NCI-H526 treated with DMSO at 0.1 percent for 48 hours (cell line): ENCODE measurements at places on chromosomes 16 and 17.

DNA sequence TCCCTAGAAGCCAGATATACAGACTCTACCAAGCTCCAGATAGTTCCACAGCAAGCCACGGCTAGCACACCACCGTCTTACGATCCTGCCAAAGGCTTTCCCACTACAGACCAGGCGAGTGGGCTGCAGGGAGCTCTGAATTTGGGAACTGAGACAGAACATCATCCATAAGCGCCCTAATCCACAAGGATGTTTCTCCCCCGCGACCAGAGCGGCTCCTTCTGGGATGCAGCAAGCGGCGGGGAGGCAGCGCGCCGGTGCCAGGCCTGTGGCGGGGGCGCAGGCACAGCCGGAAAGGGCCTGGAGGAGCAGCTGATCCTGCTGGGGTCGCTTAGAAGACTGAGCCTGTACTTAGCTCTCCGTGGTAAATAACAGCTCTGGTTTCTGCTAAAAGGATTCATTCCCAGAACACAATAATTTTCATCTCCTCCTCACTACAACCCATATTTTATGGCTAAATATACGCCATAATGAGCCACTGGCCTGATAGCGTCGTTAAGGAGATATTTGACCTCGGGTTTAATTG, 16.2 kb upstream of the FOXF1 start:
- DNase-seq: no peak

DNA sequence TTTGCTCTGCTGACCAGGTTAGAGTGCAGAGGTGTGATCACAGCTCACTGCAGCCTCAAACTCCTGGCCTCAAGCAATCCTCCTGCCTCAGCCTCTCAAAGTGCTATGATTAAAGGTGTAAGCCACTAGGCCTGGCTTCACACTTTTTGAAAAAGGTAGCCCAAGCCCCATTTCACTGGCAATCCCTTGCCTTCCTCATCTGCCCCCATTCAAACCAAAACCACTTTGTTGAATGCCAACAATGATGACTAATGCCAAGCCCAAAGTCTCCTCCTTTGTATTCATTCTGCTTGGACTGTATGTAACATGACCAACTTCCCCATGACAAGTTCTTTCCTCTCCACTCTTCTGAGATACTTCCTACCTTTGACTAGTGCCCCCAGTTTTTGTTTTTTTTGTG, 33.1 kb downstream of the N4BP1 start:
- DNase-seq: no peak

DNA sequence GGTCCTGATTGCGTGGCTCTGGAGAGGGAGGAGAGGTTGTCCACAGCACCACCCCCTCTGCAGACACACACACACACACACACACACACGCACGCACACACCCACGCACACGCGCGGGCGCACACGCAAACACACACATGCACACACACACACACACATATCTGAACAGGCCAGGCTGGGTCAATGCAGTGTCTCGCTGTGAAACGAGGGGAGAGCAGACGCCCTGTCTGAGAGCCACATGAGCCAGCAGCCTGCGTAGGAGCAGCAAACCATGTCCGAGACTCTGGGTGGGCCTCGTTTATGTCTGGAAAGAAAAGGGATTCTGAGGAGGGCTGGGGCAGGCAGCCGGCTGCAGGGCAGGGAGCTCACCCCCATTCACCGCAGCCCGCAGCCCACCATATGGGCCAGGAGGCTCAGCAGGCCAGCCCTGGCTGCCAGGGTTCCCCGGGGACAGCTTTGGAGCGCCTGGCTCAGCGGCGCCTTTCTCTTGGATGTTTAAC, 93.3 kb upstream of the TNRC6C start:
- peak; percentile 28 for DNase-seq

DNA sequence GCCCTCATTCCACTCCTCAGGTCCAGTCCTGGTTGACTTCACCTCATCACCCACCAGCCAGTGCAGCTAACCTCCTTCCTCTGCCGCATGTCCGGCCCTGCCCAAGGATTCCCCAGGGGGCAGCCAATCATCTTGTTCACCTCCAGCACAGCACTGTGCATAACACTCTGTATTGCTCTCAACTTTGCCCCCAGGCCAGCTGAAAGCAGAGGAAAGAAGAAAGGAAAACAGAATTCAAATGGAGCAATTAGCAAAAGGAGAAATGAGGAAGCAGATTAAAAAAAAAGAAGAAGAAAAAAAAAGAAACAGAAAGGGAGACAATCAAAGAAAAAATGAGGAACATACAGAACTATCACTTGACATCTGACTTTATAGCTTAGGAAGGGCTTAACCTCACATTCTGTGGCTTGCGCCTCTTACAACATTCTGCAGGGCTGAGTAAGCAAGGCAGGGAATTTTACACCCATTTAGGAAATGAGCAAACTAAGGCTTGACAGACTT, 26.1 kb downstream of the GAS7 start:
- DNase-seq: no peak

DNA sequence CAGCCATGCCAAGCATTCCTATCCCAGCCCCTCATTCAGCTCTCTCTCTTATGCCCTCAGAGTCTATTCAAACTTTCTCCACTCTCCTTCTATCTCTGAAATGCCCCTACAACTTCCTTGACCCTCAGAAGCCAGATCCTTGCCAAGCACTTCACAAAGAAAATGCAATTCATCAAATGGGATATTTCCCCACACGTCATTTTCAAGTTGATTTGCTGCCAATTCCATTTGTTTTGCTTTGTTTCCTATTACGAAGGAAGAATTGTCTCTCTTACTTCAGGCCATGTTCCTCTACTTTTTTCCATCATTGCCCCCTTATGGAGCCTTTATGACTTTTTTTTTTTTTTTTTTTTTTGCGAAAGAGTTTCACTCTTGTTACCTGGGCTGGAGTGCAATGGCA, 9.2 kb upstream of the ALOX12 start:
- no peak for DNase-seq

- no peak for DNase-seq
Observed at GRCh38 chr16:51146256-51146924, 4.7 kb downstream of the SALL1 start.

GRCh38 chr17:10314329-10314728, 58.5 kb downstream of the MYH13 start:
- no peak for DNase-seq

DNA sequence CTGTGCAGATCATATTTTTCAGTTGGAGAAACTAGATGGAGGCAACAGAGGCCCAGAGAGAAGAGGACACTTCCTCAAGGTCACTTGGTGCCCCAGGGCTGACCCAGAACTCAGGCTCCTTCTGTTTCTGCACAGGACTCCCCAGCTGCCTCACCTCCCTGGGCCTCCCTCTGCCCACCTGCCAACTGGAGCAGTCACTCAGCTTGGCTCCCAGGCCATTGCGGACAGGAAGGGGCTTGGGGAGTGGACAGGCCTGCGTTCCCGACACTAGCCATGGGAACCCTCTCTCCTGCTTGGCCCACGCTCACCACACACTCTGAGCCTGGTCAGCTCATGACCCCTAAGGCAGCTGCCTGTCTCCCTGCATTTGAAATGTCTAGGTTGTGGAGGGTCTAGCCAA, 78.1 kb upstream of the BRD7 start:
- no peak for DNase-seq

- peak; percentile 52 for DNase-seq
Observed at GRCh38 chr17:75289832-75290337, 652 bp upstream of the SLC25A19 start.

GRCh38 chr17:57331423-57331822, 75.1 kb downstream of the MSI2 start:
- DNase-seq: no peak

DNA sequence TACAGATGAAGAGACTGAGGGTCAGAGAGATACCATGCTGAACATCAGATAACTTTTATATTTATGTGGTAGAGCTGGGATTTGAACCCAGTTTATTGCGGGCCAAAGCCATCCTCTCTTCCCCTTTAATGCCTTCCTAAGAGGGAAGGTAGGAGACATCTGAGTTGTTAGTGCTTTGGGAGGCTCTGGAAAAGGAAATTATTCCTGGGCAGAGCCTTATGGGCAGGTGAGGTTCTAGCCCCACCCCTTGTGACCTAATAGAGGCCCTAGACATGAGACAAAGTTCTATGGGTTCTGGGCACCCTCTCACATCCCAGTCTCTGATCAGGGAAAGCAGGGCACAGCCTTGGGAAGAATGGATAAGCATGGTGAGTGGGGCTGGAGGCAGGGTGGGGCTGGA, at the start of gene C17orf50:
Gene C17orf50, plus strand, starts transcription at position 301 of the 400 bp plus-strand sequence. Its CDS starts 55 bp downstream, at position 356.
- no peak for DNase-seq

DNA sequence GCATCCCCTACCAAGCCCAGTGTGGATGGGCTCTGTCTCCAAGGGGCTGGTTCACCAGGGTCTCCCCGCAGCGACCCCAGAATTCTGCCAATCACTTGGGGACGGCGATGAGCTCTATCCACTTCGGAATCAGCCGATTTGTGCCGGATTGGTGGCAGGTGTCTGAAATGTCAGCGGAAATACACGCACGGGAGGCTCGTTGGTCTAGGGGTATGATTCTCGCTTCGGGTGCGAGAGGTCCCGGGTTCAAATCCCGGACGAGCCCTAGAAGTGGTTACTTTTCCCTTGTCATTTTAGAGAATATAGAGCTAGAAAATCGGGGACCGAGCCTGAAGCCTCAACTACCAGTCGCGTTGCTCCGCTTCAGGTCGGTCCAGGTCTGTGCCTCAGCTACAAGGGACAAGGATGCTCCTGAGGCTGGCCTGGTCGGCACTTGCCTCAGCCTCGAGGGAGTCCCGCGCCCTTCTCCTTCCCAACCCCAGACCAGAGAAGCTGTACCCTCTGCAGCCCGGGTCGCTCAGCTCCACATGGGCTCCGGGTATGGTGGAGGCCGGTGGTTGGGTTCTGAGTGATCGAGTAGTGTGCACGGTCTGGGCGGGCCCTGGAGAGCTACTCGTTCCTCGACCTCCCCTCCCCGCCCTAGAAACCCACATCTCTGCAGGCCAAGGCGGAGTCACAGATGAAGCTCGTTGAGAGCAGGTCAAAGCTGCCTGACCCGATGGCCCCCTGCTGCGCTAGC, 16.0 kb upstream of the OR1F1 start:
- no peak for DNase-seq

- DNase-seq: no peak
Observed at GRCh38 chr16:89368604-89369249, 121.6 kb downstream of the ANKRD11 start.

DNA sequence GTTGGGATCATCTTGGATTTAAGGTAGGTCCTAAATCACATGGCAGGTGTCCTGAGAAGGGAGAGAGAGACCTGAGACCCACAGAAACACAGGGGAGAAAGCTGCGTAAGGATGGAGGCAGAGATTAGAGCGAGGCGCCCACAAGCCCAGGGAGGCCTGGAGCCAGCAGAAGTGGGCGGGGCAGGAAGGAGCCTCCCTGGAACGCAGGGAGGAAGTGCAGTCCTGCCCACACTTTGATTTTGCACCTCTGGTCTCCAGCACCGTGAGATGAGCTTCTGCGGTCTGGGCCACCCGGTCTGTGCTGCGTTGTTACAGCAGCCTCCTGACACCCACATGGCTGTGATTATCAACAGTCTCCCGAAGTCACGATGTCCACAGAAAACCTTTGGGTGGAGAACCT, 6.4 kb downstream of the DNASE1L2 start:
- no peak for DNase-seq

- DNase-seq: no peak
Observed at GRCh38 chr17:47180337-47180736, 8.8 kb downstream of the CDC27 start.

GRCh38 chr17:30225919-30226553, 9.5 kb downstream of the SLC6A4 start:
- DNase-seq: no peak

DNA sequence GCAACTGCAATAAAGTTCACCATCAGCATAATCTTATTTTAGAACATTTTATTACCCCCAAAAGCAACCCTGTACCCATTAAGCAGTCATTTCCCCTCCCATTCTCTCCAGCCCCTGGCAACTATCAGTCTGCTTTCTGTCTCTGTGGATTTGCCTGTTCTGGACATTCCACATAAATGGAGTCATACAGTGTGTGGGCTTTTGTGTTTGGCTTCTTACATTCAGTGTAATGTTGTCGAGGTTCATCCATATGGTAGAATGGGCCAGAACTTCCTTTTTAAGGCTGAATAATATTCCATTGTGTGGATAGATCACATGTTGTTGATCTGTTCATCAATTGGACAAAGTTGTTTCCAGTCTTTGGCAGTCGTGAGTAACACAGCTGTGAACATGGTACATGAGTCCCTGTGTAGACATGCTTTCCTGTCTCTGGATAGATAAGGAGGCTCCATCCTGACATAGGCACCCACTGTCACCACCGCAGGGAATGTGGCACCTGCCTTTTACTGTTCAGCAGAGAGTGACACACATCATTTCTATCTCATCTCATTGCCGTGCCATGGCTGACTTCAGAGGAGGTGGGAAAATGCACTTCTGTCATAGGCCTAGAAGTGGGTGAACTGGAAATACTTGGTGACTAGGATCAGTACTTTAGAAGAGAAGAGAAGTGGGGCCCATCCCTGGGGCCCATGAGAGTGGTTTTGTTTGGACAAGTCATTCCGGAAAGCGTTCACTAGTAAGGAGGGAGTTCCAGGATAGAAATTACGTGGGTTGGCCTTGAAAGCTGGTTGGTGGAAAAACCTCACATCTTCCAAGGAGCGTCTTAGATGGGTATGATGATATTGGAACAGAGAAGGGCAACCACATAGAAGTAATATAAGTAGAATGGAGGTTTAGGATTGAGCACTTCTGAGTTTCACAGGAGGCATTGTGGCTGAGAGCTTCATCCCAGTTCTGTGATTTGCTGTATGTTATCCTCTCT, 25.8 kb downstream of the EPN2 start:
- DNase-seq: no peak

GRCh38 chr16:25366078-25366477, 108.4 kb upstream of the ZKSCAN2 start:
- no peak for DNase-seq

- no peak for DNase-seq
Observed at GRCh38 chr16:88613293-88613692, 25.1 kb upstream of the IL17C start.

DNA sequence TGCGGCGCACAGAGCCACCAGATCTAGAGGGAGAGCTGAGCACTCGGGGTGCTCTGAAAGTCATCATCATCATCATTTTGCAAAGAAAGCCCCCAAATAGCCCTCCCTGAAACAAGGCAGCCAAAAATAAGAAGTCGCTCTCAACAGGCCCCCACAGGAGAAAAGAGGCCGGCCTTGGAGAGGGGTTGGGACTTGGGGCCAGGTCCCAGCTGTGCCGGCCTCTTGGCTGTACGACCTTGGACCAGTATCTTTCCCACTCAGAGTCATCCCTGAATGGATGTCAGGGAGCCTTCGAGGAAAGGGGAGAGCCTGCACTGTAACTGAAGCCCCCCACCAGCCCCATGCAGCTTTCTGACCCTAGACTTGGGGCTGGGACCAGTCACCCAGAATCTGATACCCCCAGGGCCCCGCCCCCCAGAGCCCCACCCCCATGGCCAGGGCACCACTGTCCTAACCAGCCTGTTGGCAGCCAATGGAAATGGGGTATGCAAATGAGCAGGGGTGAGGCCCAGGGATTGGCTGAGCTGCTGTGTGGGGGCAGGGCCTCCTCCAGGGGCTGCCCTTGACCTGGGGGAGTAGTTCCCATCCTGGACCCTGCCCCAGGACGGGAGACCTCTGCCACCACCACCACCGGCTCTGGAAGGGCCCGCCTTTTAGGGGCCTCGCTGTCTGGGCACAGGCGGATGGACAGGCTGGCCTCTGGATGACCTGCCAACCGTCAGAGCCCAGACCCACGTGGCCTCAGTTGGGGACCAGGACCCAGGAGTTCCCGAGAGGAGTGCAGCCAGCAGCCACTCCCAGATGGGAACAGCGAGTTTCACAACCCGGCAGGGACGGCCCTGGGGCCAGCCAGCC, 15.4 kb downstream of the ZFPM1 start:
- no peak for DNase-seq
